Foreskin fibroblast (primary cell): ENCODE measurements at places on chromosomes 16 and 17.
A peak's percentile ranks its signal among the peaks of the same experiment; 100 is the strongest.

GRCh38 chr16:47884116-47884725, 271.6 kb downstream of the ABCC12 start:
- no peak for DNase-seq

- no peak for DNase-seq
Observed at GRCh38 chr16:88467541-88467944, 14.5 kb downstream of the ZFPM1 start.

GRCh38 chr16:11225677-11226549, 30.1 kb downstream of the SOCS1 start:
- DNase-seq, result no peak

GRCh38 chr17:35510052-35510451, 27.4 kb downstream of the SLFN12L start:
- DNase-seq, result no peak

- DNase-seq, result peak; percentile 68
Observed at GRCh38 chr17:69492410-69493071, 78.0 kb downstream of the MAP2K6 start.

DNA sequence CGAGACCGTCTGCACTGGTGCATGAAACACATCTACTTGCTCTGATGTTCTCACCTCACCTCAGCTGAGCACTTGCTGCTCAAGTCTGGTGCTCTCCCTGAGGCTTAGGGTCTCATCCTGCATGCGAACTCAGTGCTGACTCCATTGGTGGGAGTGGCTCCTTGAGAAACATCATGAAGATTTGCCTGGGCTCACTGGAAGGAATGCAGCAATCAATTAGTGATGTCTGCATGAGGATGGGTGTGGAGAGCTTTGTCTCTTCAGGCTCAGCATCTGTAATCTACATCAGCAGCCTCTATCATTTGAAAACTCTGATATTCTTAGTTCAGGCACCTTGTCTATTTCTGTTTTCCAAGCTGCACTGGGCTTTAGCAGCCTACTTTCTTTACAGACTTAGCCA, 204.4 kb downstream of the IRF8 start:
- DNase-seq, result no peak

- no peak for DNase-seq
Observed at GRCh38 chr17:34511265-34511664, 68.1 kb upstream of the TMEM132E start.
